Activated T-helper 1 cell treated with anti-CD3 and anti-CD28 coated beads, Interleukin-2, amount 50 U/mL, for 16 hours (primary cell): ENCODE measurements at places on chromosomes 4 and X.

GRCh38 chr4:40702137-40702799, 47.5 kb upstream of the NSUN7 start:
- no peak for DNase-seq

- no peak for DNase-seq
These were observed 41.2 kb upstream of the RNF150 start for GRCh38 chr4:141174457-141174856.

DNA sequence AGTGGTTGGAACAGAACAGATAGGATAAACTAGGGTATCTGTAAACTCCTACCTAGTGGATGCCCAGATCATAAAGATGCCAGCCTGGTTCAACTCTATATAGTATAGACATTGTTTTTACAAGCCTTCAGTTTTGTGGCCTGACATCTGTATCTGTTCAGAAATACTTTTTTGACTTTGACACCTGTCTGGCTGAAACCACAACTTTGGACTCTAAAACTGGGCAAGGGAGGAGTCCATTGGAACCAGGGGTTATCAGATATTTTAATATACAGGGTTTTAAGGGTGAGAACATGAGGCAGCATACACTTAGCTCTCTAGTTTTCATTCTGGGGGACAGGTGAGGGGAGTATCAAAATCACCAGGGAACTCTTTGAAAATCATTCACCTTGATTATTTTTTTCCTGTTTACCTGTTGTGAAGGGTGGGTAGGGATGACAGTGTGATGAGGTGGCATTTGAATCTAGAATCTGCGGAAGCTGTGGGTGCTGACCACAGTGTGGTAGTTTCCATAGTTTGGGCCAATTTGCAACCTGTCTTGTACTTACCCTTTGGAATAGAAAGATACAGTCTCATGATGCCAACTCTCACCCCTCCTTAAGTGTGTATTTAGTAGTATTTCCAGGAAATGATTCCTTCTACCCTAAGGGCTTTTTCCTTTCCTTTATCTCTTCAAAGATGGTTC, 20.6 kb downstream of the GAB1 start:
- DNase-seq = no peak

DNA sequence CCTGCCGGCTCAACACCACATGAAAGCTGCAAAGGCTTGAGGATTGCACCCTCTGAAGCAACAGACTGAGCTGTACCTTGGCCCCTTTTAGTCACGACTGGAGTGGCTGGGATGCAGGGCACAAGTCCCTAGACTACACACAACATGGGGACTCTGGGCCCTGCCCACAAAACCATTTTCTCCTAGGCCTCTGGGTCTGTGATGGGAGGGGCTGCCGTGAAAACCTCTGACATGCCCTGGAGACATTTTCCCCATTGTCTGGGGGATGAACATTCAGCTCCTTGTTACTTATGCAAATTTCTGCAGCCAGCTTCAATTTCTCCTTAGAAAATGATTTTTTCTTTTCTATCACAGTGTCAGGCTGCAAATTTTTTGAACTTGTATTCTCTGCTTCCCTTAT, 123.5 kb upstream of the SMARCAD1 start:
- no peak for DNase-seq

DNA sequence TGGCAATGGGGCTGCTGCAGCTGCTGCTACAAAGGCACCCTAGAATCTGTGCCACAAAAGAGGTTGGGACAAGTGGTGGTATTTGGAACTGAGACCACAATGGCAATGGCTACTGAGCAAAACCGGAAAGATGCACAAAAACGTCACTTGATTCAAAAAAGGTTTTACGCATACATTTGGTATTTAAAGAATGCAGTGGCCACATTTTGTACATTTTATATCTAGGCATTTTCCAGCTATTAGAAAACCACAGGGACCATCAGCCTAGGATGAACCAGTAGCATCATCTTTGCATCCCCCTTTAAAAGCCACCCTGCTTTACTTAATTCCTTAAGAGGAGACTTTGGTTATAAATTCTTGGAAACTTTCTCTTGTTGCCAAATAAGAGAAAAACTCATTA, 104.8 kb upstream of the CXCL13 start:
- DNase-seq = no peak

- DNase-seq = no peak
These were observed 65.3 kb upstream of the SHISA3 start for GRCh38 chr4:42331914-42332368.

- no peak for DNase-seq
These were observed 24.7 kb downstream of the OFD1 start for GRCh38 chrX:13759152-13759718.

GRCh38 chr4:8913121-8913857, 41.6 kb upstream of the HMX1 start:
- DNase-seq = no peak

DNA sequence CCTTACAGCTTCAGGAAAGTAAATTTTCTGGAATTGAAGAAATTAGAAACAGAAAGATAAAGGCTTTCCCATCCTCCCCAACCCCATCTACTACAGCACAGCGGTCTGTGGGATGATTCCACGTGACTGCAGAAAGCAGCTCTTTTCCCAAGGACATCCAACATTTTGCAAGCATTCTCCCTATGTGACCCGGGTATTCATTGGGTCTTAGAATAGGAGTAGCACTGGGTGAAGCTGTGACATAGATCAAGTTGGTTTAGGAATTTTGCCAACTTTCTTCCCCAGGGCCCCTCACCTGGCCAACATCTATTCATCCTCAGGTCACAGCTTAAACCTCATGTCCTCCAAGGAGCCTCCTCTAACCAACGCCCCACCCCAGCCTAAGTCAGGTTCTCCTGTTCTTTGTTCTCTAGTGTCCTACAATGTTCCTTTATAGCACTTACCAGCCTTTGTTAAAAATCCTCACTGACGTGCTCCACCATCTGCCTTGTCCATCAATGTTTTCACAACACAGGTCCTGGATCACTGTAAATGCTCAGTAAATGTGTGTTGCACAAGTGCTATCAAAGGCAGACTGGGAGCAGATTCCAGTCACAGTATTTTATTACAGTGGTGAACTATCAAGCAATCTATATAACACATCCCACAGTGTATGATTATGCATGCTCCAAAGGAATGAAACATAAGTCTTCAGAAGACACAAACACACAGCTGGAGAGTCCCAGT, 80.9 kb upstream of the MTM1 start:
- no peak for DNase-seq

- no peak for DNase-seq
These were observed 28.4 kb downstream of the DDX60L start for GRCh38 chr4:168451744-168452390.

DNA sequence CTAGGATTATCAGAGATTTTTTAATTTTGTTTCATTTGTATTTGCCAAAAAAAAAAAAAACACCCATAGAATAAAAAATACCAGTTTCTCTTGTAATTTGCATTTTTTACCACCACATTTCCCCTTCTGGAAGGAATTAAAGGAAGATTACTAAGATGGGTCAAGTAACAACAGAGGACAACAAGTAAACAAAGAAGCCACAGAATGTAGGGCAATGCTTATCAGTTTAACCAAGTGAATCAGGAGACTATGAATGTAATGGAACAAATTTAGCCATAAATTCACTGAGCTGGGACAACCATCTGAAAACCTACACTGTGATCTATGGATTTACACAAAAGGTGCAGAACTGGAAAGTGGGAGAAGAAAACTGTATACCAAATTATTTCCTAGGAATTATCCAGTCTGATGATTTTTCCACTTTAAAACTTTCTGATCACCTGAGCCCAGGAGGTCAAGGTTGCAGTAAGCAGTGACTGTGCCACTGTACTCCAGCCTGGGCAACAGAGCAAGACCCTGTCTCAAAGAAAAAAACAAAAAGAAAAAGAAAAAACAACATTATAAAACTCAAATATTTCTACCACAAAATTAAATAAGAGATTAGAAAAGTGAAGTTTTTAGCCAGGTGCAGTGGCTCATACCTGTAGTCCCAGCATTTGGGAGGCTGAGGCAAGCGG, 32.4 kb downstream of the LRBA start:
- no peak for DNase-seq

GRCh38 chrX:1925053-1925481, 310.2 kb downstream of the ASMT start:
- DNase-seq = no peak

- no peak for DNase-seq
These were observed 68.0 kb downstream of the NOCT start for GRCh38 chr4:139083607-139083955.

DNA sequence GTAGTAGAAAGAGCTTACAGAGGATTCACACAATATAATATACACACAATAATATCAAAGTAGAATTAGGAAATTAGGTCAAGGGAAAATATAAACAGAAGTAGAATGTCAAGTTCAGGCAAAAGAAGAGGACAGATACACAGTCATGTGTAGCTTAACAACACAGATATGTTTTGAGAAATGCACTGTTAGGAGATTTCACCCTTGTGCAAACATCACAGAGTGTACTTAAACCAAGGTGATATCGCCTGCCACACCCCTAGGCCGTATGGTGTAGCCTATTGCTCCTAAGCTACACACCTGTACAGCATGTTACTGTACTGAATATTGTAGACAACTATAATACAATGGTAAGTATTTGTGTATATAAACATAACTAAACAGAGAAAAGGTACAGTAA, 110.0 kb upstream of the EDNRA start:
- DNase-seq = no peak

DNA sequence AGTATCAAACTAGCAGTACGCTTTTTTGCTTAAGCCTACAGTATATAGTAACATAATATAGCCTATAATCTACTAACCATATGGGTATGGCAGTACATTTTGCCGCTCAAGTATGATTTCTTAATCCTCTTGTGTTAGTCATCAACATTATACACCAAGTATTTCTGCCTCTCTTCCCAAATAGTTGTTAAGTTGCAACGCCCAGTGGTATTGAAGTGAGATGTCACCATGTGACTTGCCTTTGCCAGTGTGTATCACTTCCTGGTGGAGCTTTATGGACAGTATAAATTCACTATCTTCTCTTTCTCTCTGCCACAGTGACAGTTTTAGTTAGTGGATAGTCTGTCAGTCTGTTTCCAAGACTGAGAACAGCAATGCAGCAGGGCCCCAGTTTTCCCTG, 535.5 kb downstream of the PDHA2 start:
- no peak for DNase-seq

DNA sequence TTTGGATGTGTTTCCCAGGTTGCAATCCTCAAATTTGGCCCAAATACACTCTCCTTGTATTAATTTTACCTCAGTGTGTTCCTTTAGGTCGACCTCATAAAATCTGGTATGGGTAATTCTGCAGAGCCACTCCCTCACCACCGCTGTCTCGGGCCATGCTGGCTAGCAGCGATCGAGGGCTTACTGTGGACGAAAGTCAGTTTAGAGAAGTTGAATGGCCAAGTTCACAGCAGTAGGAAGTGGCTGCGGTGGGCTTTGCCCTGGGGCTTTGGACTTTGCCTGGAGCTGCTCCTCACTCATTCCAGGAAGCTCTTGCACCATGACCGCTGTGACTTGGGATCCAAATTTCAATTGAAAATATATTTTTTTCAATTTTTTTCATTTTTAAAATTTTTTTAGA, 19.6 kb downstream of the TMEM187 start:
- no peak for DNase-seq

- DNase-seq = no peak
These were observed 3.1 kb upstream of the SFRP2 start for GRCh38 chr4:153791746-153792617.

GRCh38 chrX:49172280-49172780, 632 bp downstream of the PLP2 start:
- DNase-seq = peak; percentile 23

GRCh38 chr4:37827030-37827685, 672 bp downstream of the PGM2 start:
- DNase-seq = no peak

DNA sequence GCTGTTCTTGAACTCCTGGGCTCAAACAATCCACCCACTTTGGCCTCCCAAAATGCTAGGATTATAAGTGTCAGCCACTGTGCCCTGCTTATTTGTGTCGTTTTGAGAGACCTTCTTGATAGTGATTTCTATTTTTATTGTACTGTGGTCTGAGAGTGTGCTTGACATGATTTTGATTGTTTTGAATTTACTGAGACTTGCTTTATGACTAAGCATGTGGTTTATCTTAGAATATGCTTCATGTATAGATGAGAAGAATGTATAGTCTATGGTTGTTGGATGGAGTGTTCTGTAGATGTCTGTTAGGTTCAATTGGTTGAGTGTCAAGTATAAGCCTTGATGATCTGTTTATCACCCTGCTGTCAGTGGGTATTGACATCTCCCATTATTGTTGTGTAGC, 789.3 kb downstream of the IL1RAPL1 start:
- DNase-seq = no peak

DNA sequence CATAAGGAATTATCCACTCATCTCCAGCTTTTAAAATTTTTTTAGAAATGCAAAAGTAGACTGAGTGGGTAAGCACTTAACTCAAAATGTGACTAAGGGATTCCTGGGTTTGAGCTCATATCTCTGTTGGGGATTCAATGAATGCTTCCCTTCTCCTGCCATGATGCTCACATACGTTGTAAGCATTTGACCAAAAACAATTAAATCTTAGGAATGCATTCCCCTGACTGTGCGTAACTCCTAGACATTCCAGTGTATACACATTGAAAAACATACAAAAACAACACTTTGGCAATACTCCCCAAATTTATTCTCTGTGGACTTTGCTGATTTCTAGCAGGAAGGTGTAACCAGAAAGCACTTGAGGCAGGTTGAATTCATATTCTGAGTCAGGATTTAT, 29.8 kb downstream of the SPANXA2 start:
- no peak for DNase-seq

DNA sequence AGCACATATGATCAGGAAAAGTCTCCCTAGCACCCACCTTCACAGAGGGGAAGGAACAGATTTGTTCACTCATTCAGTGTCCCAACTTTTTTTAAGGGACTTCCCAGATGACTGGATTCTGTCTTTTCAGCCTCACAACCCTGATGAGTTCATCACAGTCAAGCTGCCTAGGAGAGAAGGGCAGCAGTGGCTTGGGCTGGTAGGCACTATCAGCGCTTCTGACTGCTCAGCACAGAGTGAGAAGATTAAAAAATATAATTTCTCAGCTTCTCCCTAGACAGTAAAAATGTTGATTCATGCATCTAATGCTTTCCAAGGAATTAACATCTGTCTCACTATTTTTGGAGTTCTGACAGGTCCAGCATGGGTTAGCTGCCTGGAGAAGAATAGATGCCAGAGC, 328.2 kb downstream of the DTHD1 start:
- no peak for DNase-seq

GRCh38 chr4:40379248-40379647, 44.1 kb downstream of the CHRNA9 start:
- DNase-seq = no peak

GRCh38 chr4:40283413-40283812, 51.7 kb upstream of the CHRNA9 start:
- no peak for DNase-seq

GRCh38 chrX:23061116-23061515, 61.4 kb downstream of the DDX53 start:
- DNase-seq = no peak

DNA sequence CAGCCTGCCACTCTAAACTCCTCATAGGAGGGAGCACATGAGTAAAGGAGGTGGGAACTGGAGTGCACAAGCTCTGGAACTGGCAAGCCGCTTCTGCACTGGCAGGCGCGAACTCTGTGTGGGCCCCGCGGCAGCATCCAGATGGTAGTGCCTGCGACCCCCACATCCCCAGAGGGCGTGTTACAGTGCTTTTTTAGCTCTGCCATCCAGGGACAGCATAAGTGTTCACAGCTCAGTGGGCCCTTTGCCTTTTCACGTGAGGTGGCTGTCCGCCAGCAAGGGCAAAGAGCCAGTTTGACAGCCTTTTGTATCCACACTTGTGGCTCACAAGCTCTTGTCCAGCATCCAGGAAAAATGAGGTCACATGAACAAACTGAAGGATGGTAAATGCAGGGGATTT, 581.6 kb upstream of the DIAPH2 start:
- DNase-seq = no peak

- DNase-seq = no peak
These were observed 148.1 kb downstream of the NWD2 start for GRCh38 chr4:37392521-37393255.
